CD14-positive monocyte (primary cell): ENCODE measurements at places on chromosomes 11 and 22. TPM values are rescaled to one million over a fixed set of nuclear protein-coding genes. Genes with fewer than 3 reads are reported as not detected.

GRCh38 chr11:66529069-66529468 lies 16.8 kb downstream of the ZDHHC24 start:
- DNase-seq, result no peak

The MDK gene
- 2.8 and 2.9 TPM in 2 replicates for polyA plus RNA-seq

The MUC2 gene
- not detected for polyA plus RNA-seq

The TTC36 gene
- 0.10 TPM in 1 of 2 replicates, not detected in the other for polyA plus RNA-seq

The OR8G1 gene
- not detected in 2 replicates for polyA plus RNA-seq
